ENCODE measurements at places on chromosomes 12 and 14.
A peak's percentile ranks its signal among the peaks of the same experiment; 100 is the strongest.

- DNase-seq: no peak
These were observed 20.8 kb upstream of the PYROXD1 start for GRCh38 chr12:21416511-21417121.

DNA sequence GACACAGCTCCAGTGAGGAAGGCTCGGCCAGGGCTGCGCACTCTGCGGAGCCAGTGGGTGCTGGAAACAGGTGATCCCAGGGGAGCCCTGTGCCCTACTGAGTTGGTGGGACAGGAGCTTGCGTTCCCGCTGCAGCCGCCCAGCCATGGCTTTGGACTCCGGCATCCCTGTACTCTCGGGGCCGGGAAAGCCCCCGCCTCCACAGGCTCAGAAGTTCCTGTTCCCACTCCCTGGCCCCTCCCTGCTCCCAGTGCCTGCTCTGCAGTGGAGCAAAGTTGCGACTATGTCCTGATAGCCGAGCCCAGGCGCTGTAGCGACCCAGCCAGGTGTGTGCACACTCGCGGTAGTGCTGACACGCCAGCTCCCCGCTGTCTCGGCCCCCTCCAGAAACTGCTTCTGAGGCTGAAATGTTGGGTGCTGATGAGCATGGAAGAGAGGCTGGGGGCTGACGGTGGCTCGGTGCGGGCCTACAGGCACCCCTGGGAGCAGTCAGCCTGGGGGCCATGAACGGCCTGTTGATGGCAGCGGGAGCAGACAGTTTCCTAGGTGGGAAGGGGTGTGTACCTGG lies 344.6 kb upstream of the MGAT4C start:
- DNase-seq: no peak

- DNase-seq: no peak
These were observed 1048.5 kb downstream of the SLC6A15 start for GRCh38 chr12:83864054-83864453.

GRCh38 chr14:66165337-66165736 lies 320.8 kb upstream of the CCDC196 start:
- DNase-seq: no peak

DNA sequence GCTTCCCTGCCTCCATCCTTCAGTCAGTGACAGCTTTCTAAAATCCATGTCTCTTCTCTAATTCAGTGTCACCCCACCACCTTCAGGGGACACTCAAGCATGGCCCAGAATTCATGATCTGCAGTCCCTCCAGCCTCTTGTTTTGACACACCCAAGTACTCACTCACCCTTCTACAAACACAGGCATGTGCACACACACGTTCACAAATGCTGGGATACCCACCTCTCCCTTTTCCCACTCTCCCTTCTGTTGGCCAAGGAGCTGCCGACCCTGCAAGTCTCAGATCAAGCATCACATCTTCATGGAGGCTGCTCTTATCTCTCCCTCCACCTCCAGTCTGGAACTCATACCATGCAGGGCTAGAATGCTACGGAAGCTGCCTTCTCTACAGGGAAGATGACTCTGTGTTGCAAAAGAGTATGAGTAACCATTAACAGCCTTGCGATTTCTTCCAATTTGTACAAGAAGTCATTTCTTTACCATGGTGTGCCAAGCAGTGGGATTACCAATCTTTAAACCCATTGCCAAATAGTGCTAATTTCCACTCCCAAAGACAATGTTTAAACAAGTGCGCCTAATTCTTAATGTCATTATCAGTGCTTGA lies 196.1 kb downstream of the BCL11B start:
- no peak for DNase-seq

GRCh38 chr12:131527736-131528135 lies 183.2 kb upstream of the SFSWAP start:
- no peak for DNase-seq

DNA sequence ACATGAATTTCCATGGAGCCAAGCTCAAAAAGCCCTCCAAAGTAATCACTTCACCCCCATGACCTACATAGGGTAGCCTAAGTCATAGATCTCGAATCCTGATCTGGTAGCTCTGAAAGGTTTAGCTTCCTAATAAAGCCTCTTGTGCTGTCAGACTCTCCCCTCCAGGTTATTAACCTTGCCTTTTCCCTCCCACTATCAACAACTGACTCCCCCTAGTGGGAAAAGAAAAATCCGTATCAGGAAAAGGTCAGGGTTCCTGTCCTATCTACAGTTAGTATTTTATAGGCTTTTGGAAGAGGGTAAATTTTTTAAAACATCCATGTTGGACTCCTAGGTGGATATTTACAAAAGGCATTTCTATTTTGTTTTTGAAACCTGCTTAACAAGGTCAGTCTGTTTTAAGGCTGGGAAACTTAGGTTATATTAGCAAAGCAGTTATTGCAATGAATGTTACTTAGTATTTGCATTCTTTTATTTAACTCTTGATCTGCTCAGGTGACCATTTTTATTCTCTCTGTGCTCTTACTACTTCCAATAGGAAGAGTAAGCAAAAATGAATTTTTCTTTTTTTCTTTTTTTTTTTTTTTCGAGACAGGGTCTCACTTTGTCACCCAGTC lies 8.0 kb downstream of the YY1 start:
- no peak for DNase-seq

- DNase-seq: no peak
These were observed 60.6 kb downstream of the ARL6IP4 start for GRCh38 chr12:123041042-123041531.

GRCh38 chr12:122738571-122738970 lies 7.9 kb upstream of the HCAR1 start:
- DNase-seq: no peak

- DNase-seq: no peak
These were observed 29.3 kb upstream of the BATF start for GRCh38 chr14:75492832-75493591.

DNA sequence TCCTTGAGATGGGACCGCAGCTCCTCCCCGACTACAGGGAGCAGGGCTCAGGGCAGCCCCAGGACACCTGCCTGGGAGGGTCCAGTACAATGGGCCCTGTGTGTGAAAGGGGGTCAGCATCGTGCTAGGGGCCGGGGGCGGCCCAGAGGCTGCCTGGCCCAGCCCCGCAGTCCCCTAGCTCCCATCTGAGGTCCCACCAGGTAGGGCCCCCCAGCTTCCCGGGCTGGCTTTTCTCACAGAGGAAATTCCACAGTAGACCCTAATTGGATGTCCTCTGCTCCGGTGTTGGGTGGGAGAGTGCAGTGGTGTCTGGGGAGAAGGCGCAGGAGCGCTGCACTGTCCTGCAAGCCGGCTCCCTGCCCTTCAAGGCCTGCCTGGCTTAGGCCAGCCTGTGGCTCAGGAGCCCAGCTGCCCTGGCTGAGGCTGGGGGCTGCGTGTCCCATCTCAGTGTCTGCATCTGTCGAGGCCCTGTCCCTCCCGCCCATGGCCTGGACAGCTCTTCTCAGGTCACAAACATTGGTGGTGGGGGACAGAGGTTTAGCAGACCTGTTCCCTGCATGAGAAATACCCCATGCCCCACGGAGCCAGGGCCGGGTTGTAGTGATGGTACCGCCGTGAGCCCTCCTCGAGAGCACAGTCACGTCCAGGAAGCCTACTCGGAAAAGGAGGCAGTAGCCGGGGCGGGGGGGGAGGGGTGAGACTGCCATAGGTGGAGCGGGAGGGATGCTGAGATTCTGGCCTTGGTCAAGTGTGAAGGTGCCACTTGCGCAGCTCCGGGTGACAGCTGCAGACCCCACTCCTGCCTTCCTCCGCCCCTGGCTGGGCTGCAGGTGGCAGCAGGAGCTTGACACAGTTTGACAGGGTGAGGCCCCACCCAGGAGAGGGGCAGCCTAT lies 11.6 kb downstream of the HIP1R start:
- no peak for DNase-seq

DNA sequence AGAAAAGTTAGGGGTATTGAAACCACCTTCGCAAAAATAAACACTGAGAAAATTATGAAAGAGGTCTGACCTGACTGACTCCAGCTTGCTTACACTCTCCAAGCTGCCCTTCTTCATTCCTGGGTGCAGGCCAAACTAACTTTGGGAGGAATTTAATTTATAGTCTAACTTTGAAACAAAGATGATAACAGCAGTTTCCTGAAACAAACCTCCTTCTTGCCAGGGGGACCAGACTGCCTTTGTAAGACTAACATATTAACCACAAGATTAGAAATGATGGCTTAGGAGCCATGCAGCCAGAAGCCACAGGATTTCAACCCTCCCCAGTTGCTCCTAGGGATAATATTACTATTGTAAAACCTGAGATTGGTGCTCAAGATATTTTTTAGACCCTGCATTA lies 13.8 kb upstream of the EEA1 start:
- DNase-seq: no peak

DNA sequence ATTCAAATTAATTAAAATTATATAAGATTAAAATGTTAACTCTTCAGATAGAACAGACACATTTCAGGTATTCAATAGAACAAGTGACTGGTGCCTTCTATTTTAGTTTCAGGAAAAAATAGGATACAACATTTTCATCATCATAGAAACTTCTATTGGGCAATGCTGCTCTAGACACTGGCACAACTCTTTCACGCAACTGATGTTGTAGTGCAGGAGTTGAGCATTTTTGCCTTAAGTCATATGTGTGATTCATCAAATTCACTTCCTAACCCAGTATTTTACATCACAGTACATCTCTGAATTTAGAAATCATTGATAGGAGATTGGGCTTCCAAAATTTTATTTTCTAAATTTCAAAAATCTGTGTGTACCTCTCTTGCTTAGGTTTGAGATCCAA lies 215.4 kb upstream of the DIO2 start:
- no peak for DNase-seq

DNA sequence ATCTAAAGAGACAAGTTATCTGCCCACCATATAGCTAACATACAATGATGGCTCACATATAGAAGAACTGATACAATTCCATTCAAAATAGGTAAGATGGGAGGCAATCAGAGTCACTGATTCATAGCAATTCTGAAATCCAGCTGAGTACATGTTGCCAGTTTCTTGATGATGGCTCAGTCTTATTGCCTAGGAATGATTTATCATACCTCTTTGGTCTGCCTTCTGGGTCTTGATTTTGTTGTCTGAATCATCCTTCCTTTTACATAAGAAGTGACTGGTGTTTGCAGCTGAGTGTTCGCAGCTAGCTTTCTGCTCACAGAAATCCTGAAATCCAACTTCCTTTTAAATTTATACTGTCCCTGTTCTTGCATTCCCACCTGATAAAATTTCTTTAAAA lies 463.2 kb upstream of the MGAT4C start:
- no peak for DNase-seq

DNA sequence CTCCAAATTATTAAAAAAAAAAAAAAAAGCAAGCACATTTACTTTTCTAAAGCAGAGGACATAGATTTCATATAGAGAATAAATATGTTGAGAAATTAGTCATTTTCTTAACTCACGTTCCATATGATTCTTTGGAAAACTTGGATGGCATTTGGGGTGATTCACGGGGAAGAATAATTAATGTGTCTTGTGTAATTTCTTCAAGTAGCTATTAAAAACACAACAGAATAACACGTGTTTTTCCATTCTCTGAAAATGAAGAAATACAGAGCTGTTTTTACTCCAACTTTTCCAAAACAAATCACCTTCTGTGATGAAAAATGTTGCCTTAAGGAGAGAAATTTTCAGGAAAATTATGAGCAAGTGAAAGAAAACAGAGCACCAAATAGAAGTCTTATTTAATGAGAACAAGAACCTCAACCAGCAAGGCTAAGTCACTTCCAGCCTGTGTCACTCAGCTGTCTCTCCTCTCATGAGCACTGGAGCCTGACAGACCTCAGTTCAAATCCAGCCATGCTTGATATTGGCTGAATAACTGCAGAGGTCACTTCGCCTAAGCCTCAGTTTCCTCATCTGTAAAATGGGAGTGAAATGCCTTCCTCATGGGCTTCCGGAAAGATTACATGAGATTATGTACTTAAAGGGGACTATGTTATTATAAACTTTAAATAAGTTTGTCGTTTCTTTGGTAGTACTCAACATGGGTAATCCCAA lies 42.8 kb upstream of the NUAK1 start:
- no peak for DNase-seq

DNA sequence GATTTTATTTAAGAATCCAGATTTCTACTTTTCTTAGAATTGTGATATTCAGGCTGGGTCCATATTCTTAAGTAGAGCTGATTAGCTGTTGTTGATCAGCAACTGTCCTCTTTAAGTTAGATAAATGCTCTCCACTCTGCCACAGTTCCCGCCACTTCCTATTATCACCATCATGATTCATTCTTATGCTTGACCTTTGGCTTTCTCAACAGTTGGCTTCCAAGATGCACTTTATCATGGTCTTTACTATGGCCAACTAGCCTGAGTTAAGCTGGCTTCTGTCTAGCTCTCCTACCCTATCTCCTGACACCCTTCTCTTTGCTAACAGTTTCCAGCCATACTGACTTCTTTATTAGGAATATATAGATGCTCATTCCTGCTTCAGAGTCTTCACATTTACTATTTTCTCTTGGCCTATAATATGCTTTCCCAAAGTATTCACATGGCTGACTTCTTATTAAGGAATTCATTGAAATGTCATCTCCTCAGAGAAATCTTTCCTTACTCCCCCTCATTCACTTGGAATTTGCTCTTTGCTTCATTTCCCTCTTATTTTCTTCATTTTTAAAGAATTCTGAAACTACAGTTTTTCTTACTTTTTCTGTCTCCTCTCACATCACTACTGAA lies 149.0 kb upstream of the IGF1 start:
- no peak for DNase-seq

DNA sequence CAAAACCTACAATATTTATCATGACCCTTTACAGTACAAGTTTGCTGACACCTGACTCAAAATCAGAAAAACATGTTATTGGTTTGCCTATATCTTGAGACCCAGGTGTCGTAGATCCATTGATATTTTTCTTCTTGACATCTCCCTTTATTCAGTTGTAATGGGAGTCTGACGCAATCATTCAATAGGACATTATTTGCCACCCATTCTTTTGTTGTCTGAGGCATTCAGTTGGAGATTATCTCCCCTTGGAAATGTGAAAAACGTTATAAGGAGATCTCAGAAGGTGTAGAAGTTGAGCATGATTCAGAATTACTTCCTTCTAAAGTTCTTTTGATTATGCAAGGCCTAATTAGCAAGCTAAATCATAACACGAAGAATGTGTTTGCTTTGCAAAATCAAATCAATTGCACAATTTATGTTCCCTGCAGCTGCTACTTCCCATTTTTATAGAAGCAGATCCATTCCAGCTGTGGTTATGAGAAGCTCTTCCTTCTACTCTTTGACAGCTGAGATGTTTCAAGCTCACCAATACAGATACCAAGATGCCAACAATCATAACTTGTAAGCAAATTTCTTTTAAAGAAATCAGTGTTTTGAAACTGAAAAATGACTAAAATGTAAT lies 228.2 kb upstream of the SYT1 start:
- no peak for DNase-seq

GRCh38 chr12:43861015-43861839 lies 25.3 kb downstream of the TMEM117 start:
- DNase-seq: no peak

- DNase-seq: peak; percentile 30
These were observed 80.3 kb downstream of the ESRRB start for GRCh38 chr14:76456200-76456599.

- DNase-seq: no peak
These were observed 97.2 kb upstream of the BBS10 start for GRCh38 chr12:76445462-76445861.

- DNase-seq: no peak
These were observed 69.7 kb downstream of the RFLNA start for GRCh38 chr12:124364543-124364942.

- DNase-seq: no peak
These were observed 48.3 kb downstream of the ZFP36L1 start for GRCh38 chr14:68744613-68745012.

Measured in stimulated activated CD4-positive, alpha-beta T cell treated with anti-CD3 and anti-CD28 coated beads, Interleukin-4, amount 100 ng/mL, for 24 hours (primary cell).